ENCODE measurements at places on chromosomes 2 and 18.

- DNase-seq = no peak
These were observed 166.5 kb upstream of the SPOPL start for GRCh38 chr2:138335036-138335435.

GRCh38 chr2:133790711-133791110 is 222.4 kb upstream of the NCKAP5 start:
- no peak for DNase-seq

- DNase-seq = no peak
These were observed 18.8 kb upstream of the PLB1 start for GRCh38 chr2:28477087-28477486.

GRCh38 chr2:237128026-237128703 is 42.5 kb downstream of the COPS8 start:
- peak; percentile 37 for DNase-seq

GRCh38 chr18:42915299-42915698 is 200.2 kb downstream of the RIT2 start:
- no peak for DNase-seq

GRCh38 chr18:25190472-25190871 is 161.5 kb downstream of the ZNF521 start:
- DNase-seq = no peak

DNA sequence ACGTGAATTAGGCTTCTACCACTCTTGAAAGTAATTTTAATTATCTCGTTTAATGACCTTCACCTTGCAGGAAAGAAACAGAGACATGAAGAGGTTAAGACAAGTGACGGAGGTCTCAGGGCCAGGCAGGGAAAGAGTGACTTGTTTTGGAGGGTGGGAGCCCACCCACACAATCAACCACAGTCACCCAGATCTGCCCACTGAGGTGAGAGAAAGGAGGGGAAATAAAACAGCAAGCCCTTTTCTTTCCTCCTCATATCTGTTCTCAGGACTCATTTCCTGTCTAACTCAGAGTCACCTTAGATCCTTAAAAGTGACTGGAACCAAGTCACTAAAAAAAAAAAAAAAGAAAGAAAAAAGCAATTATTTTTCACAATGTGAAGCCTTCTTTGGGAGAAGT is 26.8 kb downstream of the ATP8B1 start:
- no peak for DNase-seq

DNA sequence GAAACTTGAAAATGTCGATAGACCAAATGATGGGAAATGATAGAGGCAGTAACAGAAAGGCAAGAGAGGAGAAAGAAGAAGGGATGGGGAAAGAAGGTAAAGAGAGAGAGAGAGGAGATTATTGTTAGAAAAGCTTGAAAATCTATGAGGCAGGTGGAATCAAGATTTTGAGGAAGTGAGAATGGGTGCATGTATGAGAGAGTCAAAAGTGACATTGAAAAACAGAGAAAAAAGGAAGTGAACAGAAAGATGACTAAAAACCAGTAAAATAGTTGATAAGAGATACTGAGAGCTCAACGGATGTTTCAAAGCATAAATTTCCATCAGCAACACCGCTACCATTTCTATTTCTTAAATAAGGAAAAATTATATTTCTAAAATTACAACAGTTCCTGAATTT is 327.4 kb upstream of the CWC22 start:
- no peak for DNase-seq

GRCh38 chr2:37436323-37436722 is 91.9 kb downstream of the QPCT start:
- DNase-seq = no peak

- peak; percentile 29 for DNase-seq
These were observed 107.4 kb downstream of the CPO start for GRCh38 chr2:207046724-207047123.

GRCh38 chr18:59814891-59815290 is 84.9 kb upstream of the PMAIP1 start:
- DNase-seq = no peak

- no peak for DNase-seq
These were observed 41.4 kb upstream of the ROCK2 start for GRCh38 chr2:11385847-11386246.

- no peak for DNase-seq
These were observed 3.8 kb upstream of the CDKL4 start for GRCh38 chr2:39247512-39248043.

DNA sequence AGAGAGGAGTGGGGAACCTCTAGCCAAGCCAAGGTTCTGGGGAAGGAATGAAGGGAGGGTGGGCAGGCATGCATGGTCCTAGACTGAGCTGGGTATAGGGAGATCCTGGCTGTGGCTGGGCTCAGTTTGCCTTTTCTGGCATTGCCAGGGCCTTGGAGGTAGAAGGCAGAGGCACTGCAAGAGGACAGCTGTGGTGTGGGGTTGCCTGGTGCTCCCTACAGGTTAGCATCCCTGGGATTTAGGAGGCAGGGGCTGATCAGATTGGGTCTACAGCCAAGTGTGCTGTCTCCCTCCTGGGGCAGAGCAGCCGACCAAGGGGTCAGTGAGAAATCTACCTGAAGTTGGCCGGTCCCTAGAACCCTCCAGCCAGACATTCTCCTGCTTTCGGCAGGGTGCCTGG is 15.9 kb downstream of the ABCG8 start:
- no peak for DNase-seq

DNA sequence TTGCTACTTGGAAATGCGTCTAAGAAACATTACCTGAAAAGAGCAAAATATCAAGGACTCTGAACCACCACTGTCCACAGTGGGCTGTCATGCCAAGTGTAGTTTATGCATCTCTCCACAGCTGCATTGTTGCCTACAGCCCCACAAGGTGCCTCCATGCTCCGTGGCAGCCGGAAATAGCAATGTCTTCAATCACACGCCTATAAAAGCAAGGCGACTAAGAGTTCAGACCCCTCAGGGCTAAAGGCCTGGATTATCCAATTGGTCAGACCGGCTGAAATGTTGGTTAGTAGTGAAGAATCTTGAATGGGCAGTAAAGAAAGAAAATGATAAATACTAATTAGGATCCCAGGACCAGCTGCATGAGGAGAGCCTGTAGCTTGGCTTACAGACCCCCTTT is 114.0 kb upstream of the SLC35G4 start:
- DNase-seq = no peak

- DNase-seq = no peak
These were observed 179.7 kb downstream of the WDPCP start for GRCh38 chr2:63408530-63408929.

DNA sequence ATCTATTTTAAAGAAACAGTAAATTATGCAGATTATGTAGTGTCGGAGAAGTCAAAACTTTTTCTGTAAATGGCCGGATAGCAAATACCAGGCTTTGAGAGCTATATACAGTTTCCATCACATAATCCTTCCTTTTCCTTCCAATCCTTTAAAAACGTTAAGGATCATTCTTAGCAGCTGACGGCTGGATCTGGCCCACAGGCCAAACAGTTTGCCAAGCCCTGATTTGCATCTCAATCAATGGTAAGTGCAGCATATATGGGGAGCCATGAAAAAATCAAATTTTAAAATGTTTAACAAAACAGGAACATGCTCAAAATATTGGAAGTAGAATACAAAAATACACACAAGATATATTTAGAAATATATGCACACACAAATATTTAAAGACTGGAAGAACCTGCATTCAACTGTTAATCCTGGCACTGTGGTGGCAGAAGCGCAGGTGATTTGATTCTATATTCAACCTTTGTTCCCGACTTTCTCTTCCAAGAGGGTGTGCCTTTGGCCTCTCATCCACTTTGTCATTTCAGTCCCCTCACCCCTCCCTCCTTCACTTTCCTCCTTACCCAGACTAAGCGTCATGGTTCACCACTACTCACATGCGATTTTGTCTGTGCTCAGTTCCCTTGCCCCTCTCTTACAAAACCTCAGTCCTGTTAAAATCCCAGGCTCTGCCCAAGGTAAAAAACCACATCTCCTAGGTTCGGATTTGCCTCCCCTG is 27.3 kb downstream of the NDUFA10 start:
- no peak for DNase-seq

- no peak for DNase-seq
These were observed 200.7 kb downstream of the MYCN start for GRCh38 chr2:16140771-16141640.

- no peak for DNase-seq
These were observed 4.5 kb downstream of the HOXD8 start for GRCh38 chr2:176134035-176134434.

DNA sequence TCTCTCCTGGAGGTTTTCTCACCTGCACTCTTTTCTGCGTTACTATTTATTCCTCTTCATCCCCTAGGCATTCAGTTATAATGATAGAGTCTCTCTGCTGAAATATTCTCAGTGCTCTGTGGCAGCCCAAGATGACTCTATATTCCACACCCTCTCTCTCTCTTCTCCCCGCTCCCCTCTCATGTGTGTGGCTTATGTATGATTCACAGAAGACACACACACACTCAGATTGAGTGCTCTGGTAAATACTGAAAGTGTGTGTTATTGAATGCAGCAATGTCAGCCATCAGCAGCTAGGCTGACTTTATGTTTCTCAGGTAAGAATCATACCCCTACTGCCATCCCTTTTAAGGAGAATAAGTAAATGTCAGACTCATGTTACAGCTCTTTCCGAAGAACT is 201.2 kb downstream of the SLC4A10 start:
- DNase-seq = no peak

GRCh38 chr2:95031726-95032116 is 6.2 kb downstream of the MAL start:
- no peak for DNase-seq

DNA sequence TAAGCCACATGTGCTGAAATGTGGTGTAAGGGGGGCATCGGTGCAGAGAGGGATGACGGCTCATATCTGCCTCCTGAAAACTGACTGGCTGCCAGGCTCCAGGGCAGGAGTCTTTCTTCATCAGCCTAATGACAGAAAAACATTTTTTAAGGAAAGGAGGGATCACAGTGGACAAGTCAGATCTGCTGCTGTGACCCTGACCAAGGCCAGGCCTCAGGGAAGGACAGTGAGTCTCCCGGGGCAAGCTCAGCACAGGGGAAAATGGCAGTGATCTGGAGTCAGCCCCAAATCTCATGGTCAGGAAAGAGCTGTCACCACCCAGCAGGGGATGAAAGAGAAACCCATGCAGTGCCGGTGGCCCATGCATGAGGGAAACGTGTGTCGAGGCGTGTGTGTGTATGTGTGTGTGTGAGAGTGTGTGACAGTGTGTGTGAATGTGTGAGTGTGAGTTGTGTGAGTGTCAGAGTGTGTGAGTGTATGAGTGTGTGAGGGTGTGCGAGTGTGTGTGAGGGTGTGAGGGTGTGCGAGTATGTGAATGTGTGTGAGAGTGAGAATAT is 134.5 kb downstream of the INHBB start:
- DNase-seq = no peak

DNA sequence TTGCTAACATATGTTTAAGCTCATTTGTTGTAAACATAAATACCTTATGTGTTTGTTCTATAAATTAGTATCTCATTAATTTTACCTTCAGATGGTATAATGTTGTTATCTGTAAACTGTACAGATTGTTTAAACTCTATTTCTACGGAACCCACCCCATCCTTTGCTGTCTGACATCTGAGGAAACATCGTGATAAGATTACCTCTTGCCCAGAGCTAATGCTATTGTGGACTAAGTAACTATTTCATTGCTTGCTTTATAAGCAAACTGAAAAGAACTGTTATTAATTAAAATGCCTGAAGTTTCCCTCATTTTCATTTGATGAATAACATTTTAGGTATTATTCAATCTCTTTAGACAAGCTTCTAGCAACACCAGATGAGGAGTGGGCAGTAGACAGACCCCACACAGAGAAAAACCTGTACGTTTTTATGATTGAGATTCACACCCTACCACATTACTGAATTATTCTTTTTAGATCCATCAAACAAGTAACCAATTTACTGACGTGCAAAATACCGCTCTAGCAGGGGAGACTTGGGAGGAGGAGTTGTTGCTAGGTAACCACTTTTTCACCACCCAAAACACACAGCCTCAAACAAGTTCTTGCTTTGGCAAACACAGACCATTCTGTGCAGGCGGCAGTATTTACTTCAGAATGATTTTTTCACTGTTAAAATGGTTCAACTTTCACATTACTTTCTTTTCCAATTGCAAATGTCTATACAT is 1.9 kb upstream of the SYT4 start:
- no peak for DNase-seq

- DNase-seq = no peak
These were observed 274.5 kb downstream of the PIK3C3 start for GRCh38 chr18:42229211-42230210.

DNA sequence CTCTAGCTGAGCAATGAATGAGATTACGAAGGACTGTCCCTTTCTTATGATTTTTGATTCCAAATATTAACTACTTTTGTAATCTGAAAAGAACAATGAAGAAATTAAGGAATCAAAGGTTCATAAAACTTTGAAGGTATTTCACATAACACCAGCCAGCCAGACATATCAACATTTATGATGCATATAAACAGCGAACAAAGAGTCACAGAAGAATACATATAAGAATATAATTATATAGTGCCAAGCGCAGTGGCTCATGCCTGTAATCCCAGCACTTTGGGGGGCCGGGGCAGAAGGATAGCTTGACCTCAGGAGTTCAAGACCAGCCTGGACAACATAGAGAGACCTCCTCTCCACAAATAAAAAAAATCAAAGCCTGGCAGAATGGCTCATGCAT is 34.1 kb downstream of the PIAS2 start:
- no peak for DNase-seq

- DNase-seq = no peak
These were observed 291.3 kb upstream of the TCF4 start for GRCh38 chr18:55879331-55879730.

GRCh38 chr18:35038881-35039491 is 2.2 kb upstream of the MAPRE2 start:
- DNase-seq = no peak

- no peak for DNase-seq
These were observed 787.2 kb downstream of the PLCL1 start for GRCh38 chr2:198591586-198591985.

DNA sequence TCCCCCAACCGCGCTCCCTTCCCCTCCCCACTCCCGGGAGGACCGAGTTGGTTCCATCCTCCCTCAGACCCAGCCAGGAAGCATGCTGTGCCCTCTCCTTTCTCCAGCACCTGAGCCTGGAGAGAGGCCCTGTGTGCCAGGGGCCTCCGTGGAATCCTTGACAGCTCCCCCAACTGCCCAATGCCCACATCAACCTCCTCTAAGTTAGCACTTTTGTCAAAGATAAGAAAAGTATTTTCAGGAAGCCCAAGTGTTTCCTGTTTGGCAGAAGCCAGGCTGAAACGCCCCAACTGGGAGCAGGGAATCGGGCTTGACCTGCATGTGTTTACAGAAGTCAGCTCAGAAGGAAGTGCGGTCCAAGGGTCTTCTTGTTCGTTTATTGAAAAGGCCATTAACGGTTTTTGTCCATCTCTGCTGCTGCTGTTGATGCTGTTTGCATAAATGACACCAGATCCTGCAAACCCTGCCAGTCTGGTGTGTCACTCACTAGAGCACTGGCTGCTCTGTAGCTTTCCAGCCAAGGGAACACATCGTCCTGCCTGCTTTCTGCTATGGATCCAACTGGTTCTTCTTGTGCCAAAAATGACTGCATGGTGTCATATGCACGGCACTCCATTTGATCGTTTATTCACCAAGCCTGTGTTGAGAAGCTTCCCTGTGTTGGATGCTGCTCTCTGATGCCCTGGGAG is 35.4 kb upstream of the COL6A3 start:
- DNase-seq = no peak
